ENCODE measurements at places on chromosomes 6 and 20.

DNA sequence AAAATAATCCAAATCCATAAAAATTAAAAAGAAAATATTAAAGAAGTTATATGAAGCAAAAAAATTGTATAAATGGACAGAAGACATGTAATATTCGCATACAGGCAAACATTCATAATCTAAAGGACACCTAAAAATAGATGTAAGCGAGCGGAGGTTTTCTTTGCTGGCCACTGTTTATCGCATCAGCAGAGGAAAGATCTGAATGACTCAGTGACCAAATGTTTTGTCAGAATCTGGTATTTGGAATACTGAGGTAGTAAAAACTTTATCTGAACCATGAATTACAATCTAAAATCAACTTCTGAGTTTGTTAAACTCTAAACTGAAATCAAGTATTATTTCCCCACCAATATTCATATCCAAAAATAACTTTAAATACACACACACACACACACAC, 7.8 kb downstream of the TSPYL4 start:
- no peak for DNase-seq

- no peak for DNase-seq
Observed at GRCh38 chr6:154931711-154932424, 63.2 kb upstream of the TIAM2 start.

GRCh38 chr6:129957941-129958898, 60.2 kb upstream of the L3MBTL3 start:
- DNase-seq: no peak

DNA sequence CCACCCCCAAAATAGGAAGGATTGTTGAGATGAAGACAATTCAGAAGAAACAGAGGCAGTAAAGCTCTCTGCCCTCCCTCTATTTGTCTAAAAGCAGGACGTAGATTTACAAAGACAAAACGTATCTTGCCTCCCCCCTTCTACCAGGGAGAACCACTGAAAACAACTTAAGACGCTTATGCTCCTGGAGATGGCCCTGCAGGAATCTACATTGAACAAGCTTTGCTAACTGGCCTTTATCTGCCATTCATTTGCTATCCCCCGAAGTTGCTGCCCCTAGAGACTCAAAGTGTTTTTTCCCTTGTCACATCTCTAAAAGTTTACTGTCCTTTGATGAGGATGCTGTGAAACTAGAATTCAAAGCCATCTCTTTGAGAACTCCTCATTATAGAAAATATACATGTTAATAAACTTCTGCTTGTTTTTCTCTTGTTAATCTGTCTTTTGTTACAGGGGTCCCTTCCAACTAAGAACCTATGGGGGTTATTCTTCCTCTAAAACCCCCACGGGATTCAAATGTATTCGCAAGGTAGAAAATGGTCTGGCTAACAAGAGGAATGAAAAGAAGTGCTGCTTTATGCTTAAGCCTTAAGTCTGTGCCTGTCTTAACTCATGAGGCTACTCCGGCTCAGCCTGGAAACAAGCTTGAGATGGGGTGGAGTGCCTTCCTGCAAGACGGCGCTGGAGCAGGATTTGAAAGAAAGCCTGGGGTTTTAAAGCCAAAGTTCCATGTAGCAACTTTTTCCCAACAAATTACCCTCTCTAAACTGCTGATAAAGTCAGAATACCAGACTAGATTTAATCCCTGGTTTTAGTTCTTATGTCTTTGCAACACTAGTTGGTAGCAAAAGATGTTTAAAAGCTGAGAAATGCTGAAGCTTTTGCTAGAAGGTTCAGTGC, 88.0 kb downstream of the CLIC5 start:
- DNase-seq: peak; percentile 34

DNA sequence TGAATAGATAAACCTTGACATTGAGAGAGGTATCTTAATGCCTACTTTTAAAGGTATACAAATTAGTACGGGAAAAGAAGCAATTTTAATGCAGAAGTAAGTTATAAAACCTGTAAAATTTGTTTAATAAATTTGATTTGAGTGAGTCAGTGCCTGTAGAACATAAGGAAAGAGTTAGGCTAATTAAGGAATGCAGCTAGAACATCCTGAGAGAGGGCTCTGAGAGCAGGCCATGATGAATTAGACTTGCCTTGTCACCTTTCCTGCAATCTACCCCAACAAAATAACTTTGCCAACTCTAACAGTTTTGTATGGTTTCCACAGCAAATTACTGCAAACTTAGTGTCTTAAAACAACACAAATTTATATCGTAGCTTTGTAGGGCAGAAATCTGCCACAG, 700.8 kb downstream of the RFPL4B start:
- no peak for DNase-seq

DNA sequence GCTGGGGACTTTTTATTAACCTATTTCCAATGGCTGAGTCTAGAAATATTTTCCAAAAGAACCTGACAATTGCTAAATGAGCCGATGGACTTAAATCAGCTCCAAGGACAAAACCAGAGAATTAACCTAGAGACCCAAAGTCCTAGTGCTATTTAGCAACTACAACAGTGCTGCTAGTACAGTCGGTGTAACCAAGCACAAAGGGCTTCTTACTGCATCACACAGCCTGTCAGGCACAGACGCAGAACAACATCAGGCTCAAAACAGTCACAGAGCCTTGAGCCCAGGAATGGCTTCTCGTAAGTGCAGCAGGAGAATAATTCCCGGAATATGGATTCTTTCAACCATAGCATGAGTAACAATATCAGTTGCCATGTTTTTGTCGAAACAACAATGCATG, 70.0 kb downstream of the GFOD1 start:
- no peak for DNase-seq

DNA sequence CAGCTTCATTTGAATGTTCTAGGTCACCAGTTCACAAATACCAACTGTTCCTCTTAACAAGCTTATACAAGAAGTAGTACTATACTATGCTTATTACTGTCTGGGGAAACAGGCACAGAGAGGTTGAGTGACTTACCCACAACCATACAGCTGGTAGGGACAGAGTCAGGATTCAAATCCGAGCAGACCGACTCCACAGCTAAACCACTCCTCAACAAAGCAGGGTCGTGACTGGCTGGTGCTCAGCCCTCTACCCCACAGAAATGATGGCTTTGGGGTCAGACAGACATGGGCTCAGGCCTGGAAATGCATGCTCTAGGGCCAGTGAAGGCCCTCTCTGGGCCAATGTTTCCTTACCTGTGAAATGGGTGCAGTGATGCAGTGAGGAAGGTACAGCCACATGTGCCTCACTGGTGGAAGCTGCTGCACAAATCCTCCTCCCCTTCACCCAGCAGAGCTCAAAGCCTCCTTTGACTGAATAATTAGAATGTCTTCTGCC, 63.6 kb downstream of the MRPL14 start:
- no peak for DNase-seq

- DNase-seq: peak; percentile 23
Observed at GRCh38 chr6:89007209-89008000, 44.0 kb upstream of the RNGTT start.

- no peak for DNase-seq
Observed at GRCh38 chr20:43563429-43563828, 4.6 kb downstream of the SGK2 start.

DNA sequence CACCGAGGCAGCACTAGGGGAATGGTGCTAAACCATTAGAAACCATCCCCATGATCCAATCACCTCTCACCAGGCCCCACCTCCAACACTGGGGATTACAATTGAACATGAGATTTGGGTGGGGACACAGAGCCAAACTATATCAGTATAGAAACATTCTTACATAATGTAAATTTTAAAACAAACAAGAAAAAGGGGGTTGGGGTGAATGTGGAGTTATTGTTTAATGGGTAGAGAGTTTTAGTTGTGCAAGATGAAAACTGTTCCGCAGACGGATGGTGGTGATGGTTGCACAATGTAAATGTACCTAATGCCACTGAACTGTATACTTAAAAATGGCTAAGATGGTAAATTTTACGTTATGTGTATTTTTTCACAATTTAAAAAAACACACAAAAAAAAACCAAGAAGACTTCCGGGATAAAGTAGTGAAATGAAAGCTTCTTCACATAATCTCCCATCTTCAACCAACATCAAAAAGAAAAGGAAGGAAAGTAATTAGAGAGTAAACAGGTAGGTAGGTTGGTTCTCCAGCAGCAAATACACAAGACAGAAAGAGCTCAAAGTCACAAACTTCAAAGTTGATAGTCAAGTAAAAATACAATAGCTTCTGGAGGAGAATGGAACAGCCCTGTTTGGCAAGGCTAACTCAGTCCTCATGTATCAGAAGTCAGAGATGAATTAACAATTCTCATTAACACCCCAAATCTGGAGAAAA, 16.3 kb downstream of the RARS2 start:
- DNase-seq: no peak

- no peak for DNase-seq
Observed at GRCh38 chr6:160690458-160690857, 11.6 kb upstream of the PLG start.

DNA sequence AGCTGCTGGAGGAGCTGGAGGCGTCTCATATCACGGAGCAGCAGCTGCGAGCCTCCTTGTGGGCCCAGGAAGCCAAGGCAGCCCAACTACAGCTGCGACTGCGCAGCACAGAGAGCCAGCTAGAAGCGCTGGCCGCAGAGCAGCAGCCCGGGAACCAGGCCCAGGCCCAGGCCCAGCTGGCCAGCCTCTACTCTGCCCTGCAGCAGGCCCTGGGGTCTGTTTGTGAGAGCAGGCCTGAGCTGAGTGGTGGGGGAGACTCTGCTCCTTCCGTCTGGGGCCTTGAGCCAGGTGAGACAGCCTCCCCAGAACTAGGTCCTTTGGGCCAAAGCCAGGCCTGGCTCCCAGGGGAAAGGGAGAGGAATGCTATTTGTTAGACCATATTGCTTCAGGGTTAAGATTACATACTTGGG, 31.7 kb downstream of the C20orf173 start:
- DNase-seq: no peak

DNA sequence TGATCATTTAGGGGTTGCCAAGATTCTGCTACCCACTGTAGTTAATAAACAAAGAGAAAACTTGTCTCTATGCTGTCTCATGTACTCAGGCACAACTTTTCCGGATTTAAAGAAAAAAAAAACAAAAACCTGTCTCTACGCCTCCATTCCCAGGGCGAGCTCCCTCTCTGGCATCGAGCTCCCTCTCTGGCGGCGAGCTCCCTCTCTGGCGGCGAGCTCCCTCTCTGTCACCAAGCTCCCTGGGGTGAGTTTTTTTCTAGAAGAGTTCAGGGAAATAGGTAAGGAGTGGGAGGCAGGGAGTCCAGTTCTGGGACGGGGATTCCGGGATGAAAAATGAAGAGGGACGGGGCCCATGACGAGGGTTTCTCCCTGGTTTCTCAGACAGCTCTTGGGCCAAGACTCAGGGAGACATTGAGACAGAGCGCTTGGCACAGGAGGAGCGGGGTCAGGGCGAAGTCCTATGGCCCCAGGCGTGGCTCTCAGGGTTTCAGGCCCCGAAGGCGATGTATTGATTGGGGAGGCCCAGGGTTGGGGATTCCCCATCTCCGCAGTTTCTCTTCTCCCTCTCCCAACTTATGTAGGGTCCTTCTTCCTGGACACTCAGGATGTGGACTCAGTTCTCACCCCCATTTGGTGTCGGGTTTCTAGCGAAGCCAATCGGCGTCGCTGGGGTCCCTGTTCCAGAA, 16.5 kb upstream of the HLA-A start:
- peak; percentile 30 for DNase-seq

- no peak for DNase-seq
Observed at GRCh38 chr6:30799210-30799609, 54.9 kb upstream of the IER3 start.

DNA sequence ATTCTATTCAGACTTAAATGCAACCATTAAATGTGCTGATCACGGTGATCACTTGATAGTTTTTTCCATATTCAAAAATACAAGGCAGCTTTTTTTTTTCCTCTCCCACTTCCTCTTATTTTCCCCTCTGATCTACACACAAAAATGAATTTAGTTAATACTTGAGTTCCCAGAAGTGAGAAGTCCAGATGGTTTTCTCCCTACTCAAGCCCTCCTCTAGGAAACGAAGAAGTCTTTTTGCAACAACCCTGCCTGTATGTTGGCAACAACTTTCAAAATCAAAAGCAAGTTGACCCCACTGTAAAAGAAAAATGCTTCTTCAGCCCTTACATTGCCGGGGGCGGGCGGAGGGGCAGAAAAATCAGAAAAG, 24.3 kb downstream of the ARHGAP18 start:
- no peak for DNase-seq

DNA sequence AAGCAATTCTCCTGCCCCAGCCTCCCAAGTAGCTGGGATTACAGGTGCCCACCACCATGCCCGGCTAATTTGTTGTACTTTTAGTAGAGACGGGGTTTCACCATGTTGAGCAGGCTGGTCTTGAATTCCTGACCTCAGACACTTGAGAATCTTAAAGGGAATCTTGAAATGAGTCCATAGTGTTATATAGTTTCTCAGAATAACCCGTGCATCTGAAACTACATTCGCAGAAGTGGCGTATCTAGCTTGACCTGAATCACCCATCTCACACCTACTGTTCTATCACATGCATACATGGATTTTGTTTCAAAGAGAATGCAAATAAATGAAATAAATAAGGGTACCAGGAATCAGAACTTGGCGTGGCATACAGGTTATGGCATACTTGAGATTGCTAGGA, 65.0 kb downstream of the NCOA7 start:
- DNase-seq: no peak

DNA sequence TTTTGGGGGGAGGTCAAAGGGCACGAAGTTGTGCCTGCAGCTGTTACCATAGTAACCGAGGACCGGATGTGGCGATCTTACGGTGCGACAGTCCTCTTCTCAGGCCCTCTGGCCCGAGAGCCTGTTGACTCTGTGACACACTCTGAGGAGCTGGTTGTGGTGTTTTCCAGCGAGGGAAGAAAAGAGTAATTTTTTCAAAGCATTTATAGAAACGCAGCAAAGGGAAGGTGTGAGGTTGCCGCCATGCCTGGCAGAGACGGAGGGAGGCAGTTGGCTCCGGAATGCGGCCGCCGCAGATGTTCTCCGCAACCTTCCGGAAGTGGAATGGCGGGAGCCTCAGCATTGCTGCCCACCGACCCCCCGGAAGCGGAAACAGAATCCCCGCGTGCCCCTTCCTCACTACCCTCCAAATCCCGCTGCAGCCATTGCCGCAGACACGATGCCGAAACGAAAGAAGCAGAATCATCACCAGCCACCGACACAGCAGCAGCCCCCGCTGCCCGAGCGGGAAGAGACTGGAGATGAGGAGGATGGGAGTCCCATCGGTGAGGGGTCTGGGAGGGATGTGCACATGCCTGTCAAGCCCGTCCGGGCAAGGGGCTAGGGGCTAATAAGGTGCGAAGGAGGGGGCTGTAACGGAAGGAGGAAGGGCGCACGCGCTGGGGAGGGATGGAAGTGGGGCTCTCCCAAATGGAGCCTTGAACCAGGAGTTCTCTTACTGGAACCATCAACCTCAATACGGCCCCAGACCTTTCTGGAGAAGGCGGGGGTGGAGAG, at the start of gene PRR3:
Gene PRR3 (plus strand): TSS at position 390 of the 777 bp plus-strand sequence. CDS start 50 bp downstream, at position 440.
- DNase-seq: peak; percentile 92

GRCh38 chr6:10460096-10460495, 45.2 kb upstream of the TFAP2A start:
- DNase-seq: no peak

GRCh38 chr20:39700528-39700927, 738.4 kb downstream of the DHX35 start:
- no peak for DNase-seq

GRCh38 chr6:160278786-160279310, 20.2 kb upstream of the SLC22A2 start:
- no peak for DNase-seq

- peak; percentile 65 for DNase-seq
Observed at GRCh38 chr6:30156262-30156599, 4.8 kb downstream of the TRIM10 start.

Data from hepatocyte (in vitro differentiated cells).